Mesenteric fat pad (tissue), 1 donor: ENCODE measurements at places on chromosomes 6 and 20.

GRCh38 chr6:34102696-34103095 is 43.2 kb downstream of the GRM4 start:
- no peak for DNase-seq

GRCh38 chr20:56860413-56860812 is 231.3 kb downstream of the TFAP2C start:
- DNase-seq: no peak

DNA sequence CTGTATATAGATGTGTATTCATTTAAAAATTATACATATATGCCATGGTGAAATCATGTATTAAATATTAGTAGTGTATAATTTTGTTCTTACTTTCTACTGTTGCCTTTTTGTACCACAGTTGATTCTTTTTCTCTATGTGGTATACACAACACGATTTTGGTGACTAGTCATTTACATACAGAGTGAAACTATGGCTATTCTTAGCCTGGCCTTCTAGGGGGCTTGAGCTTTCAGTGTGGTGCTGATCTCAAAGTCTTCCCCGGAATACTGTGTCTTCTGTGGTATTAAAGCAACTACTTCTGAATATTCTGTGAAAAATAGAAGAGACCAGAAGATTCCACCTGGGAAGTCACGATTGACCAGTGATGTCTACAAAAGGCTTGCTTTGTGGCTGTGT is 301.9 kb downstream of the UTRN start:
- DNase-seq: no peak

GRCh38 chr6:162708971-162709370 is 18.6 kb downstream of the PRKN start:
- no peak for DNase-seq

DNA sequence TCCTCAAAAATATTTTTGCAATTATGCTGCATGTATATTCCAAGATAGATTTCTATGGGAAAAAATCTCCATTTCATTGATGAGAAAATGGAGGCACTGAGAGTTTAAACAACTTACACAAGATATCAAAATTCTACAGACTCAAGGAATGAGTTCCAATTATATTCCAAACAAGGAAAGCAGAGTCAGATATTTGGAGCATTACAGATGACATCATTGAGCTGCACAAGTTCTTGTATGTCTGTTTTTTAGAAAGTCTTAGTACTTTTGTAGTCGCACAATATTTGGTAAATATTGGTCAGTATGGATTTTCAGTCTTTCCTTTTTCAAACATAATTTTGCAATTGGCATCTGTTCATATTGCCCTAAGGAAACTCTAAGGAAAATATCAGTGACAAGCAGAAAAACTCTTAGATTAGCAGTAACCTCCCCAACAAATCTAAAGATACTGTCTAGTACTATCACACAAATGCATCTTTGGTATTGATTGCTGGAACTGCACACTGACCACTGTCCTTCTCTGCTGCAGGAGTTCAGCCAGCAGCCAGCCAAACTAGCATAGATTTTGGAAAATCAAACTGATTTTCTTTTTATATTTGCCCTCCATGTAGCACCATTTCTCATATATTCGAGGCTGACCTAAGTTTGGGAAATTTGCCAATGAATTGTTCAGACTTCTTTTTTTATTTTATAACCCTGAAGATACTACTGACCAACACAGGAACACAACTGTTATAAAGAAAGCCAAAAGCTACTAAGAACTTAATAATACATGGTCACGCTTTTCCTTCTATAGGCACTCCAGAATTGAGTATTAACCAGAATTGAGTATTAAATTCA is 51.7 kb upstream of the TBX18 start:
- DNase-seq: no peak
